ENCODE measurements at places on chromosomes 3 and 15.

- DNase-seq = no peak
Measured at GRCh38 chr3:12903000-12903800, 61.8 kb upstream of the RPL32 start.

GRCh38 chr3:189143771-189144170 is 28.0 kb upstream of the TPRG1 start:
- no peak for DNase-seq

DNA sequence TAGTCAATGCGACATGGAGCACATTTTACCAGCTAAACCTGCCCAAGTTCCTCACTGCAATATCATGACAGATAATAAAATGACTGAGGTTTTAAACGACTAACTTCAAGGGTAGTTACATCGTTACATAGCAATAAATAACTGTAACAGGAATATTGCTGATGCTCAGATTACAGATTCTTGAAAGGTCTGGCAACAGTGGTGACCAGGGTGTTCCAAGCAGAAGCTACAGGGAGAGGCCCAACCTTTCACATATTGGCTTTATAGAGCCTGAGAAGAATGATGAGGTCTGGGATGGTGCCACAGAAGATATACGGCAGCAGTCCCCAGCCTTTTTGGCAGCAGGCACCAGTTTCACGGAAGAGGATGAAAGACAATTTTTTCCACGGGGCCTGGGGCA is 51.1 kb upstream of the CSPG5 start:
- no peak for DNase-seq

DNA sequence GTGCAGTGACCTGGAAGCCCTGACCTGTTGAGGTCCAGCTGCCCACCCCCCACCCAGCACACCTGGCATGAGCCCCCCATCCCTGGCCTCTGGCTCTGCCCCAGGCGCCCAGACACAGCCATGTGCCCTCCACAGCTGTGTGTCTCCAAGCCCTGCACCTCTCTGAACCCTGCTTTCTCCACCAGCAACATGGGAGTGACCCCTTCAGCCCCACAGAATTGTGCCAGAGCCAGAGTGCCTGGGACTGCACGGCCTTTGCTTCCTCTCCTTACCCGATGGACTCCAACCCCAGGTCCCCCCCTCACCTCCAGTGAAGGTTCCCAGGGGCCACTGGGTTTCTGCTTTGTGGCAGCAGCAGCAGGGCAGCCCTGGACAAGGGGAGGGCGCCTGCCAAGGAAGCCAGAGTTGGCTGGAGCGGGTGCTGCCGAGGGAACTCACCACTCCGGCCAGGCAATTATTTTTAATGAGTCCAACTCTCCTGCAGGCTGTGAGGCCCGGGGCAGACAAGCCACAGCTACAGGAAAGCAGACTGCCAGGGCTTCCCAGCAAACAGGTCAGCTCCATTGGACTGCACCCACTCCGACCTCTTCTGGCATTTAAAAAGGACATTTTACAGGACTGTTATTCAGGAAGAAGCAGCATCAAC is 24.1 kb downstream of the PRR20G start:
- no peak for DNase-seq

- DNase-seq = no peak
Measured at GRCh38 chr3:182083112-182083511, 371.4 kb downstream of the SOX2 start.

GRCh38 chr15:31098953-31099740 is 2.4 kb downstream of the TRPM1 start:
- no peak for DNase-seq

DNA sequence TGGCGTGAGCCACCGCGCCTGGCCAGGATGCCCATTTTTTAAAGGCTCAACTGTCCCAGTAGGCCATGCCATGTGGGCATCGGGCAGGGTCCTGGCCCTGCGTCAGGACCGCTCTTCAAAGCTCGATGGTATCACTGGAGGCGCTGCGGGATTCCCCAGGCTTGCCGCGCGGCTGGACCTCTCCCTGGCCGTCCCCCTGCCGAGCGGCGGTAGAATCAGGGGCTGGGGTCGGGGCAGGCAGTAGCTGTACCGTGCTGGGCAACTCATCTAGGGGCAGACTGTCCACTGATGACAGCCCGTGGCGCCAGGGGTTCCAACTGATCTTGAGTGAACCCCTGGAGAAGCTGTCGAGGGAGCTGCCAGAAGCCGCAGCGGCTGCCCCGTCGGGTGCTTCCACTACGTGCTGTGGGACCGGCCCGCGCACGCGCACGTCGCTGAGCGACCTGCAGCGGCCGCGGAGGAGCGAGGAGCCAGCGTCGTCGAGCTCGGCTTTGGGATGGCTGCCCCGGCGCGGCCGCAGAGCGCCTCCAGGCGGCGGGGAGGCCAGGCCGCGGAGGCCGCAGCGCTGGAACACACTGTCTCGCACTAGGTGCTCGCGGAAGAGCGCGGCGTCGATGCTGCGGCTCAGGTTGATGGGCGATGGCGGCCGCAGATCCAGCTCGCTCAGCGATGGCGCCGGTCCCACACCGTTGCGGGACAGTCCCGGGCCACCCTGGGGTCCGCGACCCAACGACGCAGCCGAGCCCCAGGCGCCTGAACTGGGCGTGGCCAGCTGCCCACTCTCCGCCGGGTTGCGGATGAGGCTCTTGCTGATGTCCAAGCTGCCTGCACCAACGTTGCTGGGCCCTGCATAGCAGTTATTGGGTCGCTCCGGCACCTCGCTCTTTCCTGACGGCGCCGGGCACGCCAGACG is 5.8 kb downstream of the PRRT3 start:
- peak; percentile 80 for DNase-seq

GRCh38 chr15:82944056-82944455 is 8.5 kb downstream of the HOMER2 start:
- DNase-seq = no peak

- no peak for DNase-seq
Measured at GRCh38 chr3:127986803-127987202, 65.4 kb upstream of the SEC61A1 start.

- no peak for DNase-seq
Measured at GRCh38 chr3:139312959-139313358, 30.9 kb upstream of the MRPS22 start.

DNA sequence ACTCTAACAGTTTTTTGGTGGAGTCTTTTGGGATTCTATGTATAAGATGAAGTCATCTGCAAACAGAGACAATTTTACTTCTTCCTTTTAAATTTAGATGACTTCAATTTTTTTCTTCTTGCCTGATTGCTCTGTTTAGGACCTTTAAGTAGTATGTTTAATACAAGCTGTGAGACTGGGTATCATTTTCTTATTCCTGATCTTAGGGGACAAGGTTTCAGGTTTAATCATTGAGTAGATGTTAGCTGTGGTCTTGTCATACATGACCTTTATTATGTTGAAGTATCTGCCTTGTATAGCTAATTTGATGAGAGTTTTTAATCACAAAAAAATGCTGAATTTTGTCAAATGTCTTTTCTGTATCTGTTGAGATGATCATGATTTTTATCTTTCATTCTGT is 20.6 kb downstream of the GRM2 start:
- no peak for DNase-seq

- DNase-seq = peak; percentile 75
Measured at GRCh38 chr3:141913150-141913811, 36.8 kb downstream of the ATP1B3 start.

DNA sequence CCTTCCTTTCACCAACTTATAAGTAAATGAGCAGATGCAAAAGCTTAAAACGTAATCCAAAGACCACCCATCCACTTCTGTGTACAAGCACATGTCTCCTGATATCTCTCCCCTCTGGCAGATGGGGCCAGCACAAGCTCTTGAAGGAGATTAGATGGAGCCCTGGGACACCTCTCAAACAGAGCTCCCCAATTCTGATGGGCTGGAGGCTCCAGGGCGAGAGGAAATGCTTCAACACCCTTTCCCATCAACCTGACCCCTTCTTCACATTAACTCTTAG is 73.2 kb downstream of the MB21D2 start:
- no peak for DNase-seq

DNA sequence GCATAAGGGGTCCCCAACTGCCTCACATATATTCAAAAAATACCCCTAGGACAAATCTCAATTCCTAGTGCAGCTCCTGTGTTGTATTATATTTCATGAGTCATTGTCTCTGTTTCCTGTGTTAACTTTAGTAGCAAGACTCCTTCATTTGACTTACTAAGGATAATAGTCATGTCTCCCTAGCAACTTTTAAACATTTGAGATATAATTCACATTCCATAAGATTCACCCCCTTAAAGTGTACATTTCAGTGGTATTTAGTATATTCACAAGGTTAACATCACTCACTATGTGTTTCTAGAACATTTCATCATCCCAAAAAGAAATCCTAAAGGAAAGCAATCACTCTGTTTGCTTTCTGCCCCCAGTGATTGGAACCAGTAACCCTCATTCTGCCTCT is 121.3 kb upstream of the WNT7A start:
- DNase-seq = no peak

GRCh38 chr3:65560133-65560532 is 478.6 kb downstream of the MAGI1 start:
- no peak for DNase-seq

- no peak for DNase-seq
Measured at GRCh38 chr15:89654847-89655805, at the start of gene KIF7. KIF7 (minus strand) TSS chr15:89655467; CDS start chr15:89652930, 2,537 bp downstream.

DNA sequence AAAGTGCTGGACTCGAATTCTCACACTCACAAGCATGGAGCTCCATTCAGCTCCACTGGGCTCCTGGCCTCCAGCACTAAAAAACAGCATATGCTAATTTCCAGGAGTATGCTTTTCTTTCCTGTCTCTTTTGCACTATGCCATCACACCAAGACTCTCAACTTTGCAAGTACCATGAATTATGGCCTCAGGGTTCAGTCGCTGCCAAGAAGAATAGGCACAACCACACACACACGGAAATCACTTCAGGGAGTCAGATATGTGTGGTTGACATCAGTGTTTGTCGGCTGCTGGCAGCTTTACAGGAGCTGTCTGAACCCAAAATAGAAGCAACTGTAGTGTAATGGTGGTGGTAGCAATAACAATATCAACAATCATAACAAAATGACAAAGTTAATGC is 305.0 kb upstream of the SLCO3A1 start:
- no peak for DNase-seq

GRCh38 chr15:70111203-70112073 is 13.7 kb upstream of the TLE3 start:
- no peak for DNase-seq

- no peak for DNase-seq
Measured at GRCh38 chr3:195165790-195166189, 105.2 kb downstream of the XXYLT1 start.

GRCh38 chr15:84082739-84083138 is 152.8 kb upstream of the GOLGA6L4 start:
- no peak for DNase-seq

GRCh38 chr3:47291158-47291753 is 8.5 kb downstream of the KLHL18 start:
- DNase-seq = no peak

GRCh38 chr3:159239059-159239458 is 437.2 kb downstream of the MFSD1 start:
- DNase-seq = no peak

GRCh38 chr3:172096881-172097420 is 57.6 kb downstream of the FNDC3B start:
- no peak for DNase-seq

- DNase-seq = no peak
Measured at GRCh38 chr15:94644433-94644832, 413.1 kb downstream of the MCTP2 start.

DNA sequence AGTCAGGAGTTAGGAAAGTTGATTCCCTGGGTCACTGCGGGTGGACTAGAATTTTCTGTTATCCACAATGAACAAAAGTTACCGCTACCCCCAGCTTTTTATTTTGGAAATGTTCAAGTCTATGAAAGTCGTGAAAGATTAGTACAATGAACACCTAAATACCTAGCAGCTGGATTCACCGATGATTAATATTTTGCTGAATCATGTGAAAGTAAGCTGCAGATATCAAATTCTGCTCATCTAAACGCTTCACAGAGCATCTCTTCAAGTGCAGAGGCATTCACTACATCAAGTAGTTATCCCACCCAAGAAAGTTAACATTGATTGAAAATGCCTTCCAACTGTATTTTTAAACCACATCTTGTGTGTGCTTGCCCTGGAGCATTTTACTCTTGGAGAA is 729.0 kb upstream of the NR2F2 start:
- DNase-seq = no peak

- no peak for DNase-seq
Measured at GRCh38 chr3:195249057-195249770, 21.7 kb downstream of the XXYLT1 start.

- no peak for DNase-seq
Measured at GRCh38 chr3:182983876-182984275, 3.5 kb upstream of the DCUN1D1 start.

- DNase-seq = no peak
Measured at GRCh38 chr3:177569875-177570657, 372.8 kb upstream of the TBL1XR1 start.

DNA sequence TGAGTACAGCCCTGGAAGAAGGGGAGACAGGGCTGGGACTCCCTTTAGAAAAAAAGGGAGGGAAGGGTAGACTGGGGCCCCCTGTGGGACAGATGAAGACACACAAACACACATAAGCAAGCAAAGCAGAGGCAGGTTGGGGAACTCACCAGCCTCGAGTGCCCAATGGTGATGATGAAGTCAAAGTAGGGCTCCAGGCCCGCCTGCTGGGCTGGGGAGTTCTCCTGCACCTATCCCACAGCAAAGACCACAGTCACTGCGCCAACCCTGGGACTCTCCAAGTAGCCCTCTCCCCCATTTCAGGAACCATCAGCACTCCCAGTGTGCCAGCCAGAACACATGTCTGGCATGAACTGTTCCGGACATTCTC is 4.1 kb downstream of the GORASP1 start:
- DNase-seq = no peak

DNA sequence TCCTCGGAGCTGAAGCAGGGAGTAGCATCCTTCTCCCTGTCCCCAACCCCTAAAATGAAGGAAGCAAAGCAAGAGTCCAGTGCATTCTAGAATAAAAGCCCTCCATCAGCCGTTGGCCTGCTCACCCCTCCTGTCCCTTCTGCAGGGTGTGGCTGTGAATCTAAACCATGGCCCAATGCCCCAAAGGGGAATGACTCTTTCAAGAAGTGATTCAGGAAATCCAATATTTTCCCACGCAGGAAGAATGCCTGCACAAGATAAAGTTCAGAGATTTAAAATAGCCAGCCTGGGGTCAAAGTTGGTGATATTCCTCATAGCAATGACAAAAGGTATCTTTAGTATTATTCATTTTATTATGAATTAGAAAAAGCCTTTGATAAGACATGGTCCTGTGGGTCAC is 38.5 kb downstream of the SLCO2A1 start:
- DNase-seq = no peak

- no peak for DNase-seq
Measured at GRCh38 chr3:181712226-181712552, 464 bp downstream of the SOX2 start.

GRCh38 chr3:69182588-69183316 is 60.4 kb upstream of the LMOD3 start:
- no peak for DNase-seq

GRCh38 chr3:179949412-179949811 is 87.3 kb downstream of the PEX5L start:
- DNase-seq = no peak
